DMS79 treated with DMSO at 0.1 percent for 48 hours (cell line): ENCODE measurements at places on chromosomes 1 and 21.

- no peak for DNase-seq
Measured at GRCh38 chr1:181102841-181103240, 14.3 kb downstream of the IER5 start.

DNA sequence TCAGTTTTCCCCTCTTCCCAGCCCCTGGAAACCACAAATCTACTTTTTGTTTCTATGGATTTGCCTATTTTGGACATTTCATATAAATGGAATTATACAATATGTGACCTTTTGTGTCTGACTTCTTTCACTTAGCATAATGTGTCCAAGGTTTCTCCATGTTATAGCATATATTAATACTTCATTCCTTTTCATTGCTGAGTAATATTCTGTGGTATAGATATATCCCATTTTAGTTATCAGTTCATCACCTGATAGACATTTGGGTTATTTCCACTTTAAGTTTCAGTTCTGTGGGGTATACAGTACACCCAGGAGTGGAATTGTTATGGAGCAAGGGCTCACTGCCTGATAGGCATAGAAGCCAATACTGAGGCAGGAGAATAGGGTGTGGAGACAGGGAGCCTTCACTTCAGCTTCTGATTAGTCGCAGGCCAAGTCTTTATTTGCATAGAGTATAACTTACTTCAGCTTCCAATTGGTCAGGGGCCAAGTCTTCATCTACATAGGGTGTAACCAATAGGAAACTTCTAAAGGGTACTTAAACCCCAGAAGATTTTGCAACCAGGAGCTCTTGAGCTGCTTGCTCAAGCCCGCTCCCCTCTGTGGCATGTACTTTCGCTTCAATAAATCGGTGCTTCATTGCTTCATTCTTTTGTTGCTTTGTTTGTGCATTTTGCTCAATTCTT is 8.3 kb upstream of the NVL start:
- DNase-seq = no peak

- no peak for DNase-seq
Measured at GRCh38 chr1:165858364-165858823, 31.0 kb downstream of the UCK2 start.

- no peak for DNase-seq
Measured at GRCh38 chr1:16038620-16038912, 5.0 kb upstream of the CLCNKB start.

GRCh38 chr1:190479516-190479915 is 1.9 kb upstream of the BRINP3 start:
- DNase-seq = no peak

GRCh38 chr1:44817771-44818495 is 9.6 kb downstream of the BTBD19 start:
- no peak for DNase-seq
